Effector memory CD4-positive, alpha-beta T cell (primary cell): ENCODE measurements at places on chromosomes 2 and 18.

DNA sequence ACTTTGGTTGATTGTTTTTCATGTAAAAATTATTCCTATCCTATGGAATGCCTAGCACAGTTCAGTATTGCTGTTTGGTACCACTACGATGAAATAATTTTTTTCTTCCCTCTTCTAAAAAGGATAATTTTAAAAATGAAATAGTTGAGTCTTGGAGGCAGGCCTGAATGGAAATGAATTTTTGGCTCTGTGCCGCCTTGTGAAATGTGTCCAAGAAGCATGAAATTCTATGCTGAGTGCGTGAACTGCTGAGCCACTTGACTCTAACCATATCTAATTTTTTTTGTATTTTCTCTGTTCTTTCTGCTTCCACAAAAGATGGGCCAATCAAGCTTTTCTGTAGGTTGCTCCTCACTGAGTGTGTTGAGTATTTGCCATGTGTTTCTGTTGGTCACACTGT, 95.0 kb downstream of the PRPF40A start:
- no peaks in the 10 kb centered on the region for H3K4me1 ChIP-seq
- H3K36me3 ChIP-seq, result no peaks in the 10 kb centered on the region
- H3K27me3 ChIP-seq, result peaks cover 3% of the 10 kb centered on the region
- DNase-seq, result no peak

DNA sequence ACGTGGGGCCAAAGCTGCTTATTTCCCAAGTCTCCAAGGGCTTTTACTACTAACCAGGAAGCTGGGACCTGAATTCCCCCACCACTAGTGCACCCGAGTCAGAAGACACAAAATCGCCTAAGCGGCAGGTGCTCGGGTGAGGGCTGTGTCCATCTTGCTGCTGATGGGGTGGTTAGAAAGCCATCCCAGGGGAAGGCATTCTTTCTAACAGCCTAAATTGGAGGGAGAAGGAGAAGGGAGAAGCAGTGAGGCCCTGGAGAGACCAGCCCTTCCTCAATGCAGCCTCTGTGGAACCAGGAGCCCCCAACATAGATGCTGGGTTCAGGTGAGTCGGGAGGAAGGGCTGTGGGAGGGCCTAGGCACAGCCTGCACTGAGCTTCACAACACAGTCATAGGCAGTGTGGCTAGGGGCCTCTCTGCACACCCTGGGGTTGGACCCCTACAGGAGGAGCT, 1.9 kb upstream of the PROM2 start:
- H3K4me3 ChIP-seq, result no peak overlapping the region
- H3K27me3 ChIP-seq, result no peaks in the 10 kb centered on the region
- H3K36me3 ChIP-seq, result no peaks in the 10 kb centered on the region
- DNase-seq, result no peak
- H3K4me1 ChIP-seq, result no peaks in the 10 kb centered on the region

GRCh38 chr2:239271471-239271870, 129.3 kb downstream of the HDAC4 start:
- H3K27ac ChIP-seq, result no peak overlapping the region
- H3K36me3 ChIP-seq, result no peaks in the 10 kb centered on the region
- no peak for DNase-seq
- H3K4me1 ChIP-seq, result peaks cover 49% of the 10 kb centered on the region
- no peak overlapping the region for H3K4me3 ChIP-seq
- no peaks in the 10 kb centered on the region for H3K27me3 ChIP-seq

DNA sequence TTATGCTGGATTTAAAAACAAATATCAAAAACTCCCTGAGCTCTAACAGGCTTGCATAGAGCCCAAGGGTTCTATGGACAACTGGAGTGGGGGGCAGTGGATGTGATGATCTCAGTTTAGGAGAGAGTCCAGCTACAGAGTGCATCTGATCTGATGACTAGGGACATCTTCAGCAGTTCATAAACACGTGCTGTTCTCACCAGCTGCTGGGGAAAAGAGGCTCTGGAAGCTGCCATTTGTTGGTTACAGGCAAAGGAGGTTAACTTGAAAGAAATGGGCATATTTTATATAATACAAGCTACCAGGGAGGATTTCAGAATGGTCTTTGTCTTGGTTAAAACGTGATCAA, 36.0 kb upstream of the ZNF396 start:
- no peaks in the 10 kb centered on the region for H3K27me3 ChIP-seq
- no peaks in the 10 kb centered on the region for H3K4me1 ChIP-seq
- H3K36me3 ChIP-seq, result no peaks in the 10 kb centered on the region
